NCI-H1694 (cell line): ENCODE measurements at places on chromosomes 11 and 22.

DNA sequence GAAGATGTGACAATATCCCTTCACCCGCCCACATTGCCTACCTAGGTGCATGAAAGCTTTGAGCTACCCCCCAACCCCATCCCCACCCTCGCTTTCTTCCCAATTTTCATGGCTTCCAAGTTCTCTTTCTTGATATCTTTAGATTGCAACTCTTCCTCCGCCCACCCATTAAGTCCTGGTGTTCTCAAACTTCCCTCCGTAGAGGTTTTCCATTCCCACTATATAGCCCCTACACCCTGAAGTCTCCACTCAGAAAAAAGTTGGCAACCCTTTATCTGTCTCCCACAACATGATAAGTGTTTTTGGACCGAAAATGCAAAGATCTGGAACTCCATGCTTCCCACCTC, 572 bp downstream of the ZNF70 start:
- DNase-seq: no peak

DNA sequence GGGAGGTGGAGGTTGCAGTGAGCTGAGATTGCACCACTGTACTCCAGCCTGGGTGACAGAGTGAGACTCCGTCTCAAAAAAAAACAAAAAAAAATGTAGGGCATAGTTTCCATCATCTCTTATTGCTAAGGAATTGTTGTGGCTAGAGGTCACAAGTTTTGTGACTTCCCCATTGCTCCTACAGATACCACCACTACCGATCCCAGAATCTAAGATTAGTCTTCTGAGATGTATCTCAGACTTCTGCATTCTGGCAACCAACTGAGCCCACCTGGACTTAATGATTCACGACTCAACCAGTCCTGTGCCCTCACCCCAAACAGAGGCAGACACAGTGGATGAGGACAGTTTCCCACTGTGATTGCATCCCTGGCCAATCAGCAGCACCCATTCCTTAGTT, 148.9 kb downstream of the NECTIN1 start:
- DNase-seq: no peak

GRCh38 chr11:73274722-73275380, 2.7 kb downstream of the P2RY6 start:
- no peak for DNase-seq

- no peak for DNase-seq
Observed at GRCh38 chr11:114102993-114103896, 43.7 kb downstream of the ZBTB16 start.

DNA sequence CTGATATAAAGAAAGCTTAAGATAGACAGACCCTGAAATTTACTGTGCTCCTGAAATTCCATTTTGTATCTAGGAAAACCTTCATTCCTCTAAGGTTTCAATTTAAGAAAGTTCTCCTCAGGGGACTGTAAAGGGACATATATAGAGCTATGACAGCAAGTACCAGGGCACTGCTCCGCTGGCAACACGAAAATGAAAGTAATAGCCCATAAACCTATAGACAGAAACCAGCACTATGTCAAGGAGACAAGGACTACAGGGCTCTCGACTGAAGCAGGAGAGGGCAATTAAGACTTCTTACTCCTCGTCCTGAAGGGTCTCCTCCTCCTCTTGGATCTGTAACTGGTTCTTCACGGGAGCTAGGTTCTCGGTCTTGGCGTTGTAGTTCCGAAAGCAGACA, 6.9 kb downstream of the FEZ1 start:
- DNase-seq: no peak

GRCh38 chr11:13364388-13364787, 86.8 kb downstream of the BMAL1 start:
- no peak for DNase-seq

- DNase-seq: no peak
Observed at GRCh38 chr11:44067266-44067665, 1.2 kb downstream of the ACCS start.

DNA sequence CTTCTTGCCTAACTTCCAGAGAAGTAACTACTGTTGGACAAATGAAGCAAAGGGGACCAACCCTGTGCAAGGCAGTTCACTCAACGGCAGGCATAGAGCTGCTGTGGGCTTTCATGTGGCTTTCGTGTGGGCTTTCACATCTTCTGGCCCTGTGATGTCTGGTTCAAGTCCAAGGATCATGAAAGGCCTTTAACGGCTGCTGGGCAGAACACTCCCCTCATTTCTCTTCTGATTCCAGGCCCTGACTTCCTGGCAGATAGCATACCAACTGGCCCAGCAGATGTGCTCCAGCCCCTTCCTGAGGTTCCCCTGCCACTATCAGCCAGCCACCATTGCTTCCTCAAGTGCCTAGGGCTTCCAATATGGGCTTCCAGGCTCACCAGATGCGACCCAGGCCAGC, 28.7 kb upstream of the CTR9 start:
- DNase-seq: no peak

- DNase-seq: no peak
Observed at GRCh38 chr11:125117429-125117828, 6.0 kb upstream of the TMEM218 start.
